ENCODE measurements at places on chromosomes 12 and 14.
A peak's percentile ranks its signal among the peaks of the same experiment; 100 is the strongest.

DNA sequence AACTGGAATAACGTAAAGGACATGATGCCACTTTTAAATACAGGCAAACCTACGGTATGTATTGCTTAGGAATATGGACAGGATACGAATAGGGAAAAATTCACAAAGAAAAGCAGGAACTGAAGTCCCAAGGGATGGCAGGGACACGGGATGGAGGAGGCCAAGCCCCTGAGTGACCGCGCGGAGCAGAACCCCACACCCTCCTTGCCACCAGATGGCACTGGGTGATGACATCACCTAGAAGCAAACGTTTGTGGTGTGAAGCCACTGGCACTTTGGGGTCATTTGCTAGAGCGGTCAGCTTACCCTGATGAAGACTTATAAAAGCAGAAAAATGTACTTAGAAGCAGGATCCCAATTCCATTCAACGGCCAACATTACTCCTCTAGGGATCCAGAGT lies 9.4 kb downstream of the DHX37 start:
- no peak for DNase-seq

DNA sequence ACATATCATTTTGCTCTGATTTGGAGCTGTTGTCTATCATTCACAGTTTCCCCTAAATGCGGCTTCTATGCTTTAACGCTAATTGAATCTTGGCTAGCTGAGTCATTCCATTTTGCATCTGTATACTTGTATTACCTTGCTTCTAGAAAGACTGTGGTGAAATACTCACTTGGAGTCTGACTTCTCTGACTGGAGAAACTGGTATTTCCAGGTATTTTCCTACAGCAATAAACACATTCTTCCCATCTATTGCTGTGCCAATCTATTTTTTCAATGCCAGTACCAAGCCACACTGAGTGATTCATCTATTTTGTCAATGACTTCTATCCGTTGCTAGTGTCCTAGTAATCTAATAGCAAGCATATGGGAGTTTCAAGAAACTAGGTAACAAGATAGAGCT lies 76.0 kb upstream of the ST8SIA1 start:
- no peak for DNase-seq

DNA sequence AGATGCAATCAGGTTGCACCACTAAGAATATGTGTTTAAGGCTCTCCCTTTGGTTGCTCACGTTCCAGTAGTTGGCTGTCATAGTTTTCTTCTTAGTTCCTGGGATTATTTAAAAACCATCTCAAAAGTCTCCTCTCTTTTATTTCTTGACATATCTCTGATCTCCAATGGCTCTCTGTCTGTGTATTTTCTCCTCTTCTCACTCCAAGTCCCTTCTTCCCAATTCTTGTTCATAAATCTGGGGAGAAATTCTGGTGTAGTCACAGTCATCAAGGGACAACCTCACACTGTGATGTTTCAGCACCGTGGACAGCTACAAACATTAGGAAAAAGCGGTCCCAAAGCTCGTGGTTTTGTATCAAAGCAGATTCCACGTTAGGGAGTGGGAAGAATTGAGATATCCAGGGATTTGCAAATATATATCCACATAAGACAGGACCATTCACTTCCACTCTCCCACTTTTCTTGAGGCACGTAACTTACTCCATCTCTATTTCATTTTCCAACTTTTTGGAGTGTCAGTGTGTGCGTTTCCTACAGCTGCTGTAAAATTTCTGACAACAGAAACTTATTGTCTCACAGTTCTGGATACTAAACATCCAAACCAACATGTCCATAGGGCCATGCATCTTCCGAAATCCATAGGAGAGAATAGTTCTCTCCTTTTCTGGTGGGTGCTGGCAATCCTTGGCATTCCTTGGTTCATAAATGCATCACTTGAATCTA lies 80.6 kb upstream of the TMEM233 start:
- no peak for DNase-seq

GRCh38 chr14:105147671-105148603 lies 20.6 kb downstream of the JAG2 start:
- no peak for DNase-seq

DNA sequence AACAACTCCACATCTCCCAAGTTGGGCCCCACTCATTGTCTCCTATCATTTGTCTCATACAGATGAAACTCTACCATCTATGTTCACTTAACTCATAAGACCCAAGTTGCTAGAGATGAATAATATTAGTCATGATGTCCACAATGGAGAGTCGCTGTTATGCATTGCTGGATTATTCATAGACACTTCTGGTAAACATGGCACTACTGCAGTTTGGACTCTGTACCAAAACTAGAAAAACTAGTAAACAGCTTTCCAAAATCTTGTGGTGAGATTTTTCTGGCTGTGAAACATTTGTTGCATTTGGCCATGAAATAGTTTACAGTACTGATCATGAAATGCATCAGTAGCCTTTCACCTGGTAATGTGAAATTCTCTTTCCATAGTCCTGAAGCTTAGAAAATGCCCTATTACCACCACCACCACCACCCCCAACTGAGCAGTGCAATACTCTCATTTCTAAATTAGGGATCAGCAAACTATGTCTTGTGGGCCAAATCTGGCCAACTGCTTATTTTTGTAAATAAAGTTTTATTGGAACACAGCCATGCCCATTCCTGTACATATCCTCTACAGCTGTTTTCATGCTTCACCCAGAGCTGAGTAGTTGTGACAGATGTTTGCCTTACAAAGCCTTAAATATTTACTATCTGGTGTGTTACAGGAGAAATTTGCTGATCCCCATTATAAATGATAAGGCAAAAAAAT lies 236.5 kb downstream of the DPF3 start:
- DNase-seq: no peak

GRCh38 chr12:120079411-120080400 lies 36.8 kb downstream of the RAB35 start:
- DNase-seq: no peak

DNA sequence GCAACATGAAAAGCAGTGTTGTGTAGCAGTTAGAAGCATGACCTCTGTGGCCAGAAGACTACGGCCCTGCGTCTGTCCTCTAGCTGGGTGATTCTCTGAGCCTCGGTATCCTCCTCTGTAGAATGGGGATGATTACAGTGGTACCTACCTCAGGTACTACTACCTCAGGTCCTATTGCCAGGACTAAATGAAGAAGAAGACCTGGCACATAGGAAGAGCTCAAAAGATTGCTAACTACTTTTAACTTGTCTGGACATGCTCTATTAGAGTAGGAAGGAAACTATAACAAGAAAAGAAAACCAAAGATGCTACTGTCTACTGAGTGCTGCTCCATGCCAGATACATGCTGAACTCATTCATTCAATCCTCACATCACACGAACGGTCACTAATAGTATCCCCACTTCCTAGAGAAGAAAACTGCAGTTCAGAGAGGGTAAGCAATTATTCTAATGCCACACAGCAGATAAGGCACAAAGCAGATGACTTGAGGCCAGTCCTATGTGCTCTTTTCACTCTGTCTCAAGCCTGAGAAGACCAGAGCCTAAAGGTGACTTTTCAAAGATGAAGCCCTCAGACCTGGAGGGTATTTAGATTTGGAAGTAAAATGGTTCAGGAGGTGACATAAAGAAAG lies 108.1 kb upstream of the HIF1A start:
- no peak for DNase-seq

- DNase-seq: no peak
Measured at GRCh38 chr14:35353409-35354172, 51.0 kb downstream of the NFKBIA start.

GRCh38 chr14:78259831-78260230 lies 89.7 kb downstream of the NRXN3 start:
- DNase-seq: no peak

- DNase-seq: no peak
Measured at GRCh38 chr12:75636607-75637006, 125.2 kb upstream of the KRR1 start.

GRCh38 chr14:90940318-90940962 lies 120.0 kb downstream of the RPS6KA5 start:
- DNase-seq: no peak

- peak; percentile 19 for DNase-seq
Measured at GRCh38 chr12:108305520-108305919, 33.6 kb downstream of the CMKLR1 start.

- no peak for DNase-seq
Measured at GRCh38 chr14:49294621-49295148, 291.5 kb downstream of the RPS29 start.

GRCh38 chr12:70831543-70831942 lies 89.0 kb downstream of the PTPRR start:
- DNase-seq: no peak

- DNase-seq: no peak
Measured at GRCh38 chr12:65596514-65597091, 227.7 kb upstream of the HMGA2 start.

GRCh38 chr12:20097626-20098025 lies 270.7 kb upstream of the PDE3A start:
- DNase-seq: no peak
